ENCODE measurements at places on chromosomes 2 and 18. TPM values are rescaled to one million over a fixed set of nuclear protein-coding genes. Genes with fewer than 3 reads are reported as not detected.
A peak's percentile ranks its signal among the peaks of the same experiment; 100 is the strongest.

DNA sequence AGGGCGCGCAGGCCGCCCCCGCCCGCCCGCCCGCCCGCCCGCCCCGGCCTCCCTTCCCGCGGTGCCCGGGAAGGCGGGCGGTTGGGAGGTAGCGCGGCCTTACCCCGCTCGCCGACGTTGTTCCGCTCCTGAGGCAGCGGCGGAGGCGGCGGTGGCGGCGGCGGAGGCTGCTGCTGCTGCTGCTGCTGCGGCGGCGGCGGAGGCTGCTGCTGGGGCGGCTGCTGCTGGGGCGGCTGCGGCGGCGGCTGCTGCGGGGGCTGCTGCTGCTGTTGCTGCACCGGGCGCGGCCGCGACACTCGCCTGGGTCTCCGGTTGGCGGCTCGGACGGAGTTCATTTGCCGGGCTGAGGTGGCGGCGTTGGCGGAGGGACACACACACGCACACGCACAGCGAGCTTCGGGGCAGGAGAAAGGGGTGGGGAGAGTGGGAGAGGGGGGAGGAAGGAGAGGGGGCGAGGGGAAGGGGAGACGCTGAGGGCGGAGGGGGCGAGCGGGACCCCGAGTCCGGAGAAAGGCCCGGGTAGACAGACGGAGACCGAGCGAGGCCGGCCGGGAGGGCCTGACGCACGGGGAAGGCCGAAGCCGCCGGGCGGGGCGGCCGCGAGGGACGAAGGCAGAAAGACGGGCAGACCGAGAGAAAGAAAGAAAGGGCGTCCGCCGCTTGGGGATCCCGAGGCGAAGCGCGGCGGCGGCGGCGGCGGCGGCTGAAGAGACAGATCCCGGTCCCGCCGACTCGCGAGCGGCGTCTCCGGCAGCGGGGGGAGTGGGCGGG is 727 bp downstream of the FBXO11 start:
- DNase-seq: peak; percentile 95

The RAB17 gene
- 171 TPM for total RNA-seq

DNA sequence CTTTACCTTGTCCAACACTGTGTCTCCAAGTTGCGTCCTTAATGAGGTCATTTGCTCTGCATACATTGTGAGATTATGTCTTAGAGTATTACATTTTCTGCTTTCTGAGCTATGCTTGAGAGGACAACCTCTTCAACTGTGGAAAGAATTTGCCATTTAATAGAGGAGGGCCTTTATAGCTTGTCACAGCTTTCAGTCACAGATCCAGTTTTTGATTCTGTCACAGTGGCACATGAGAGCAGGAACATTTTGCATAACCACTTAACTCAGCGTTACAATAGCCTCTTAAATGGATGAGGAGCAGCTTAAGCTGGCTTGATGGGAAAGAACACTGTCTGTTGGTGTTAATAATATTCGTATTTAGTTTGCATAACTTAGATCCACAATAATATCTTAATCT is 63.0 kb downstream of the RHBDD1 start:
- DNase-seq: no peak

GRCh38 chr2:71951718-71952404 is 195.8 kb downstream of the CYP26B1 start:
- DNase-seq: no peak

DNA sequence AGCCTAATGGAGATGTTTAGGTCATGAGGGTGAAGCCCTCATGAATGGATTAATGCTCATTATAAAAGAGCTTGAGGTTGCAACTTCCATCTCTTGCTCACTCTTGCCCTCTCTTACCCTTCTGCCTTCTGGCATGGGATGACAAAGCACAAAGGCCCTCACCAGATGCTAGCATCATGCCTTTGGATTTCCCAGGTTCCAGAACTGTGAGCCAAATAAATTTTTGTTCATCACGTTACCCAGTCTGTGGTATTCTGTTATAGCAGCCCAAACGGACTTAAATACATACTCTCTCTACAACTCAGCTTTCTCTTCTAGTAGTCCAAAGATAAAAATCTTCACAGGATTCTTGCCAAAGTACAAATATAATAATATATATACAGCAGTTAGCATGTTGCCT is 75.8 kb downstream of the LNPK start:
- DNase-seq: no peak

The CCDC74B gene
- 13.6 TPM for total RNA-seq

The CENPA gene
- 0.44 TPM for total RNA-seq

DNA sequence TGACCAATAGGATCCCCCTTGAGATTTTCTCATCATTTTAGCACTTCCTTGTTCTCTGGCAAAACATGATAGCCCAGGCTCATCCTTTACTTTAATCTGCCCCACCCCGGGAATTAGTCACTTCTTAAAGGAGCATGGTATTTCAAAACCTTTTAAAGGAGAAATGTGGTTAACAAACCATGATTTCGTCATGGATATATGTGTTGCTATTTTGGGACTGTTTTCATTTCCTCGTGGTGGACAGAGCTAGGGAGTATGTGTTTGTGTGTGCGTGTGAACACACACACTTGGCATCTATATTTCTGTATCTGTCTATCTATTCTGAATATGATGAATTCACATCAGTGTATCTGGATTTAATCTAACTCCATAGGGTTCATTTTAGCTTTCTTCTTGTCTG is 128.1 kb downstream of the BIRC6 start:
- DNase-seq: no peak

All from upper lobe of left lung (tissue), 6 donors.